Pancreas (tissue), 10 donors: ENCODE measurements at places on chromosomes 3 and 15.

- DNase-seq, result no peak
These were observed 11.2 kb downstream of the LRRK1 start for GRCh38 chr15:100930306-100930848.

- DNase-seq, result no peak
These were observed 41.4 kb downstream of the C3orf85 start for GRCh38 chr3:109177908-109178307.

- DNase-seq, result no peak
These were observed 169.1 kb upstream of the NSMCE3 start for GRCh38 chr15:29438703-29439055.

GRCh38 chr3:185257334-185257733 is 3.5 kb upstream of the EHHADH start:
- DNase-seq, result no peak

- no peak for DNase-seq
These were observed 312.7 kb downstream of the ZBTB20 start for GRCh38 chr3:114834175-114834940.

GRCh38 chr3:191296041-191296541 is 33.1 kb upstream of the CCDC50 start:
- no peak for DNase-seq

- DNase-seq, result no peak
These were observed 51.9 kb downstream of the CCK start for GRCh38 chr3:42214064-42214463.

- no peak for DNase-seq
These were observed 172.2 kb downstream of the GHSR start for GRCh38 chr3:172276103-172276502.

- no peak for DNase-seq
These were observed 305.0 kb upstream of the TPM1 start for GRCh38 chr15:62737551-62737950.

DNA sequence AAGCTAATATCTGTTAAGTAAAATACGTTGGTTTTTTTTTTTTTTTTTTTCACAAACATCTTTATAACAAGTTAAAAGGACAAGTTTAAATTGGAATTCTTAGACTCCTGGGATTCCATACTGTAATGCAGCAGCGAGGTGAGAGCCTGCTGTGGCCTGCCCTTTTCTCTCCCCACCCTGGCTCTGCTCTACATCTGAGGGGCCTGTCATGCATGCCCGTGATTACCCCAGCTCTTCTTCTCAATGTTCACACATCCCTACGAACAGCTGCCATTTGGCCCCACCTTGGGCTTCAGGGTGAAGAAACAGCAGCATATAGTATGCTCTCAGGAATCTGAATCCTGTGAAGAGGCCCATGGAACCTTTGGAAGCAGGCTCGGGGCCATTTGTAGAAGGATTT is 14.7 kb downstream of the CFAP91 start:
- DNase-seq, result no peak

GRCh38 chr3:177379045-177379444 is 181.8 kb upstream of the TBL1XR1 start:
- DNase-seq, result no peak

DNA sequence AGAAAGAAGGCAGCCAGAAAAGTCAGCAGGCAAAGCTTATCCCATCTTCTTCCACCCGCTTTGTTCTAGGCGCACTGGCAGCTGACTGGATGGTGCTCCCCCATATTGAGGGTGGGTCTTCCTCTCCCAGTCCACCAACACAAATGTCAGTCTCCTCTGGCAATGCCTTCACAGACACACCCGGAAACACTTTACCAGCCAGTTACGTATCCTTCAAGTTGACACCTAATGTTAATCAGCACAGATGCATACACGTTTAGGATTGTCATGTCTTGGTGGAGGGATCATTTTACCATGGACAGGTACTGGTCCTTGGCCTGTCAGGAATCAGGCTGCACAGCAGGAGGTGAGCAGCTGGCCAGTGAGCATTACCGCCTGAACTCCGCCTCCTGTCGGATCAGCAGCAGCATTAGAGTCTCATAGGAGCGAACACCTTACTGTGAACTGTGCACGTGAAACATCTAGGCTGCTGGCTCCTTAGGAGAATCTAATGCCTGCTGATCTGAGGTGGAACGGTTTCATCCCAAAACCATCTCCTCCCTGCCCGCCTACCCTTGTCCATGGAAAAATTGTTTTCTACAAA is 59.1 kb upstream of the PYDC2 start:
- no peak for DNase-seq
